Gastrocnemius medialis (tissue), 4 donors: ENCODE measurements at places on chromosomes 7 and 10.

GRCh38 chr10:70586348-70586930 lies 16.1 kb downstream of the PRF1 start:
- DNase-seq: no peak

- peak; percentile 37 for DNase-seq
These were observed 24.3 kb upstream of the ZRANB1 start for GRCh38 chr10:124917428-124918190.

- DNase-seq: no peak
These were observed 55.3 kb downstream of the C7orf25 start for GRCh38 chr7:42856605-42856987.

- DNase-seq: no peak
These were observed 29.0 kb downstream of the JAKMIP3 start for GRCh38 chr10:132094581-132095234.

DNA sequence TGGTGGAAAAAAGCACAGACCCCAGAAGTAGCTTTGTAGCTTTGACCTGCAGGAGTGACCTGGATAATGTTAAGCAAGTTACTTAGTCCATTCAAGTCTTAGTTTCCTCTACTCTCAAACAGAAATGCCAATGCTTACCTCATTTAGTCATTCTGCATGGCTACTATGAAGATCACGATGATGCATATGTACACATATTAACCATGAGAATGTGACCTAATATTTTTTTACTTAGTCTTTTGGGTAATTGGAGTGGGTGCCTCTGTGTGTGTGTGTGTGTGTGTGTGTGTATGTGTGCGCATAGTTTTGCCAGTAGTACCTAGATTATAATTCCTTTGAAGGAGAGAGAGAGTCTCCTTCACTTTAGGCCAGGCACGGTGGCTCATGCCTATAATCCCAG lies 95.8 kb downstream of the NRP1 start:
- DNase-seq: no peak

DNA sequence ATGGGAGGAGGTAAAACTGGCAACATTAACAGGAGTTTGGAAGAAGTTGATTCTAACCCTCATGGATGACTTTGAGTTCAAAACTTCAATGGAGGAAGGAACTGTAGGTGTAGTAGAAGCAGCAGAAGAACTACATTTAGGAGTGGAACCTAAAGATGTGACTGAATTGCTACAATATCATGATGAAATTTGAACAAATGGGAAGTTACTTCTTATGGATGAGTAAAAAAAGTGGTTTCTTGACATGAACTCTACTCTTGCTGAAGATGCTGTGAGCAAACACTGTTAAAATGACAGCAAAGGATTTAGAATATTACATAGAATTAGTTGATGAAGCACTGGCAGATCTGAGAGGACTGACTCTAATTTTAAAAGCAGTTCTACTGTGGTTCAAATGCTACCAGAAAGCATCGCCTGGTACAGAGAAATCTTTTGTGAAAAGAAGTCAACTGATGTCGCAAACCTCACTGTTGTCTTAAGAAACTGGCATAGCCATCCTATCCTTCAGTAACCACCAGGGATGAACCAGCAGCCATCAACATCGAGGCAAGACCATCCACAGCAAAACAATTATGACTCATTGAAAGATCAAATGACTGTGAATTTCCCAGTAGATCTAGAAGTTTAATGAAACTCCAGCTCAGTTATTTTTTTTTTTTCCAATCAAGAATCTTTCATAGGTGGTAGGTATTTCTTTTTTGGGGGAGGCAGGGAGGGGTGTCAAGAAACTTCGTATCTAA lies 20.8 kb downstream of the BRAF start:
- no peak for DNase-seq

DNA sequence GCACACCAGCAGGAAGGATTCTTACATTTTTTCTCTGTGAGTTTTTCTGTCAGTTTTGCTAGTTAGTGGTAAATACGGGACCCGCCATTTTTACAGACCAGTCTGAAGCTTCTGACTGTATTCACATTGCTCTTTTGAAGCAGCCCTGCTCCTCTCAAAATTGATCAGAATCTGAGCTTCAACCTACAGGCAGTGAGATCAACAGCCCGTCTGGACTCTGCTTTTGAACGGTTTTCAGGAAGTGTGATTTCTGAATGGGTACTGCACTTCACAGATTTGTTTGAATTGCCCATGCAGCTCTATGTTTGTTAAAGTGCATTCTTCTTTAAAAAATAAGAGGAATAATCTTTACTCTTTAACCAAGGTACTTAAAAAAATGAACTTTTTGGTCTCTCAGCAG lies 8.9 kb downstream of the PURB start:
- DNase-seq: no peak

DNA sequence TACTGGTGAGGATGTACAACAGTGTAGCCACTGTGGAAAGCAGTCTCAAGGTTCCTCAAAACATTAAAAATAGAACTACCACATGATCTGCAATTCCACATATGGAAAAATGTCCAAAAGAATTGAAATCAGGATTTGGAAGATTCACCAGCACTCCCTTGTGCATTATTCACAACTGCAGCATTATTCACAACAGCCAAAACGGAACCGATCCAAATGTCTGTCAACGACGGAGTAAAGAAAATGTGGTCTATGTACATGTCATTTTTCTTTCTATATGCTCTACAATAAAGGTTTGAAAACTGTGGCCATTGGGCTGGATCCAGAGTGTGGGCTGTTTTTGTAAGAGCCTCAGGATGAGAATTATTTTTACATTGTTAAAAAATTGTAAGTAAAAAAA lies 1206.1 kb upstream of the CELF2 start:
- DNase-seq: no peak
